ENCODE measurements at places on chromosomes 2 and 18.

- no peak for DNase-seq
Observed at GRCh38 chr2:99031481-99031880, 95.5 kb upstream of the CRACDL start.

GRCh38 chr18:77049938-77050337 lies 82.6 kb downstream of the MBP start:
- DNase-seq = peak; percentile 78

DNA sequence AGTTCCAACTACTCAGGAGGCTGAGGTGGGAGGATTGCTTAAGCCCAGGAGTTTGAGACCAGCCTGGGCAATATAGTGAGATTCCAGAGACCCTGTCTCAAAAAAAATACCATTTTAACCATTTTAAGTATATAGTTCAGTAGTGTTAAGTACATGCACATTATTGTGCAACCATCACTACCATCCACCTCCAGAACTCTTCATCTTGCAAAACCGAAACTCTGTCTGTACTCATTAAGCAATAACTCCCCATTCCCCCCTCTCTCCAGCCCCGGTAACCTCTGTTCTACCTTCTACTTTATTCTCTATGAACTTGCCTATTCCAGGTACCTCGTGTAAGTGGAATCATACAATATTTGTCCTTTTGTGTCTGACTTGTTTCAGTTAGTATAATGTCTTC lies 86.4 kb downstream of the GFPT1 start:
- no peak for DNase-seq

- no peak for DNase-seq
Observed at GRCh38 chr18:35836932-35837331, 135.5 kb upstream of the RMP24 start.

- DNase-seq = no peak
Observed at GRCh38 chr2:168137510-168138180, 109.8 kb downstream of the STK39 start.

GRCh38 chr2:152384992-152385391 lies 50.0 kb downstream of the FMNL2 start:
- no peak for DNase-seq

- no peak for DNase-seq
Observed at GRCh38 chr18:49304751-49305150, 155.7 kb downstream of the DYM start.

- DNase-seq = no peak
Observed at GRCh38 chr2:178143481-178143880, 31.2 kb downstream of the RBM45 start.

GRCh38 chr18:49874238-49874637 lies 60.9 kb upstream of the ACAA2 start:
- DNase-seq = no peak

DNA sequence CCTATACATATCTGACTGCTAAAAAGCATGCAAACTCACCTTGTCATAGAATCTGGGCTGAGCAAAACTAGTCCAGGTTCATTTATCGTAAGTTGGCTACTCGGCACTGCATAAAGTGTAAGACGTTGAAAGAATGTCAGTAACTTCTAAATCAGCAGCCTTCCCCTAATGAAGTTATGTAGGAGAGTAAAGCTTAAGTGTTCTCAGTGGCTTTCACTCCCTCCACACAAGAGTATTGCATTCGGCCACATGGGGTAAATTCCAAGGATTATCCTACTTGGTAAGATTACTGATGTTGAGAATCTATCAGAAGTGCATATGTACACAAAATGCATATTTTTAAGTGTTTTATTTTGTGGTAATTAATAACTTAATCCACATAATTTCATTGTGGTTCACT lies 130.1 kb downstream of the LCLAT1 start:
- no peak for DNase-seq

- no peak for DNase-seq
Observed at GRCh38 chr18:31258789-31259188, 59.2 kb upstream of the DSG1 start.

- no peak for DNase-seq
Observed at GRCh38 chr18:2338601-2339000, 232.7 kb downstream of the METTL4 start.

DNA sequence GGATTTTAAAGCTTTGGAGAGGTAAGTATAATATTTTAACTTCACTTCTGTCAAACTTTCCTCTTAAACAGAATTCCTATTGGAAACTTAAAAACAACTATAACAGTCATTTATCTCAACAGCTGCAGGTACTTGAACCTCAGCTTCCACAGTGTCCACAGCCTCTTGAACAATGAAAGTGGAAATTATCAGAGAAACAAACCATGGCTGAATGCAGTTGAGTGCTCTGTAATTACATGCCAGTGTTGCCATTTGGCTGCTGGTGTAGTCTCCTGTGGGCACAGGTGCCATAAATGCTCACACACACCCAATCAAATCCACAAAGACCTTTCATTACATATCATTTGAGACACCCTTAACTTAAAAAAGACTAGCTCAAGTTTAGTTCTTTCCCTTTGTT lies 125.1 kb downstream of the CPS1 start:
- no peak for DNase-seq

DNA sequence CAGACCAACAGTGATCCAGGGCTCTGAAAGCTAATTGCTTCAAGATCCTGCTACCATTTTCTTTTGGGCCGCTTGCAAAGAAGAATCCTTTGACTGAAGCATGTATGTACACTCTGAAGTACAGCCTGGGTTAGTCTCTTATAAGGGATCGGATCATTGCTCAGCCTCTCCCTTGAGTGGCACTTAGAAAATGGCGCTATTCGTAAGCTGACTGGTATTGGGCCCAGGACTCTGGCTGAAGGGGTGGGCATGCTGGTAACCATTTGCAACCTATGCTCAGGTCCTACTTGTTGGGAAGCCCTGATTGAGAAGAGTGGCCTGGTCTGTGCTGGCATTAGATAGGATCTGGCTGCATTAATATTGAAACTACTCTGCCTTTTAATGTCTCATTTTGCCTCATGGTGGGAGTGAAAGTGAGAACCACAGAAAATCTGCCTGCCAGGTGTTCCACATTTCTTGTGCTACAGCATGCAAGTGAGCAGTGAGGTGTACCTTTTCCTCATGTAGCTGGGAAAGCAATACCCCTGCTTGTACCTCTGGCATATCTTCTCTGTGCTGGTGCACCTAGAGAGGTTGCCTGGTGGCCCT lies 661 bp upstream of the MGAT5 start:
- no peak for DNase-seq

DNA sequence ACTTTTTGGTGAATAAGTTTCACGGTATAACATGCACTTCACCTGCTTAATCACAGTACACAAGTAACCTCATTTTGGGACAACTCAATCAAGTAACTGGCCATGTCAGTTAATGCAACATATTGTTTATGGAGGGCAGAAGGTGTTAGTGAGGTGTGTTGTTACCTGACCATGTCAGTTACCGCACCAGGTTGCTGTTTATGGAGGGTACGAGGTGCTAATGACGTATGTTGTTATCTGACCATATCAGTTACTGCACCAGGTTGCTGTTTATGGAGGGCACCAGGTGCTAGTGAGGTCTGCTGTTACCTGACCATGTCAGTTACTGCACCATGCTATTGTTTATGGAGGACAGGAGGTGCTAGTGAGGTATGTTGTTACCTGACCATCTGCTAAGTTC lies 135.1 kb upstream of the TPO start:
- DNase-seq = no peak

DNA sequence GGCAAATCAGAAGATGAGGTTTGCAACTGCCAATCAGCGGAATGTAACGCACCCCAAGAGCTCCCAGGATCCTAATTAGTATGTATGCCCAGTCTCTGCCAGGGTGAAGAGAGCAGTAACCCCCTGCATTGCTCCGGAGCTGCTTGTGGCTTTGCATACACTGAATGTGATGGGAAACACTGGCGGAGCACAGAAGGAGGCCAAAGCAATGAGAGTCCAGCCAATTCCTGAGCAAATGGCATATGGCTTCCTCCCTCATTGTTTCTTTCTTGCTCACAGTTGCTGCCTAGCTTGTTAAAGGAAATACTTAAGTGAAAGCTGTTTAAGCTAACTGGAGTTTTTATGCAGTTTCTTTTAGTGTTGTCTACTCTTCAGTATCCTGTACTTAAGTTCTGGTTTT lies 343.5 kb upstream of the NT5C1B start:
- DNase-seq = peak; percentile 26

DNA sequence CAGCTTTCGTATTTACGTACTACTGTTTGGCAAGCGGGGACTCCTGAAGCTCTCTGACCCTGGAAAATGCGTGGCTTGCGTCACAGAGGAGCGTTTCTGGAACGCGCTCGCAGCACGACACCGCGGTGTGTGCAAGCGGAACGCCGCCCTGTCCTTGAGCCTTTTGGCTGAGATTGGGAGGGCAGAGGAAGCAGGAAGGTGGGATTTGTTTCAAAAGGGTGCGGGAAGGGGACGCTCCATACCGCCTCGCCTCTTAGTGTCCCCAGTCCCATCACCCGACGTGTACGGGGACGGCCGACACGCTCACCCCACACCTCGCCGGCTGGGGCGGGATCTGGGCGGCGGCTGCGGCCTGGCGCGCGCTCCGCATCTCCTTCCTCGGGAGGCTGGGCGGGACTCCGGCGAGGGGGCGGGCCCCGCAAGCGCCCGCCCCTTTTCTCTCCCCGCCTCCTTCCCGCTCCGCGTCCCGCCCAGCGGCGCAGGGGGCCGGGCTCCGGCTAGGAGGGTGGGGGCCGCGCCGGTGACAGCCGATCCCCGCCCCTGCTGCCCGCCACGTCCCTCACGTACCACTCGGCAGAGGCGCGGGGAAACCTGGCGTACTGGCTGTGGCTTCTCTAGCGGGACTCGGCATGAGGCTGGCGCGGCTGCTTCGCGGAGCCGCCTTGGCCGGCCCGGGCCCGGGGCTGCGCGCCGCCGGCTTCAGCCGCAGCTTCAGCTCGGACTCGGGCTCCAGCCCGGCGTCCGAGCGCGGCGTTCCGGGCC lies at the start of gene PDK1:
PDK1 (plus strand) TSS at position 569 of the 762 bp plus-strand sequence; CDS start at position 630, 61 bp downstream.
- DNase-seq = peak; percentile 96

DNA sequence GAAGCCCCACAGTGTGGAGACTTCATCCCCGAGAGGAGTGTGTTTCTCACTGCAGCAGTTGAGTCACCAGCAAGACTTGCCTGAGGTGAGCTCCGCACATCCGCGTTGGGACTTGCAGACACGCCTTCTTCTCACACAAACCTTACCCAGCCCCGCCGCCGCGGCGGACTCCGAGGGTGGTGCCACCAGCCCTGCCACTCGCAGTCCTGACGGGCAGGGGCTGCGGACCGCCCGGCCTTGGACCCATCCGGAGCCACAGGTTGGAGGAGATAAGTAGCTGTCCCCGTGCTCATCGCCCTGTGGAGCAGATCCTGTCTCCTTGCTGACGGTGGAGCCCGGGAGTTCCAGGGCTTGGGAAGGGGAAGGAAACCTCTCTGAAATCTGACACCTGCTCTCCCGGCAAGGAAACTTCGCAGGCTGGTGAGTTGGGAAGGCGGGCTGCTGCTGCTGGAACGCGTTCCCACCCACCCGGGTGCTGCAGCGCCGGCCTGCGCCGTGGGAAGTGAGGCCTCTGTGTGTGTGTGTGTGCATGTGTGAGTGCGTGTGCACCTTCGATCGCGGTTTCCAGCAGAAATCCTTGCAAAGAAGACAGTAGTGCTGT lies at the start of gene RAB27B:
RAB27B (plus strand) TSS at position 197 of the 601 bp plus-strand sequence. CDS start 49,109 bp downstream, outside the sequence.
- DNase-seq = peak; percentile 90

DNA sequence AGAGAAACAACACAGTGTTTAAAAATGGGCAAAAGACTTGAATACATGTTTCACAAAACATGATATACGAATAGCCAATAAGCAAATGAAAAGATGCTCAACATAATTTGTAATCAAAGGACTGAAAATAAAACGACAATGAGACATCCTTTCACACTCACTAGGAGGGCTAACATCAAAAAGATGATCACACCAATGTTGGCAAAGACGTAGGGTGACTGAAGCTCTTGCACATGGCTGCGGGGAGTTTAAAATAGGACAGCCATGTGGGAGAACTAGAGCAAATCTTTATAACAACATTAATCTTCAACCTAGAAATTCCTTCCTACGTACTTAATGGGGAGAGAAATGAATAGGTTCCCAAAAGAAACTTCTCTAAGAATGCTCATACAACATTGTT lies 19.2 kb upstream of the SEH1L start:
- DNase-seq = no peak

GRCh38 chr2:180257247-180257646 lies 250.2 kb upstream of the CWC22 start:
- DNase-seq = no peak

DNA sequence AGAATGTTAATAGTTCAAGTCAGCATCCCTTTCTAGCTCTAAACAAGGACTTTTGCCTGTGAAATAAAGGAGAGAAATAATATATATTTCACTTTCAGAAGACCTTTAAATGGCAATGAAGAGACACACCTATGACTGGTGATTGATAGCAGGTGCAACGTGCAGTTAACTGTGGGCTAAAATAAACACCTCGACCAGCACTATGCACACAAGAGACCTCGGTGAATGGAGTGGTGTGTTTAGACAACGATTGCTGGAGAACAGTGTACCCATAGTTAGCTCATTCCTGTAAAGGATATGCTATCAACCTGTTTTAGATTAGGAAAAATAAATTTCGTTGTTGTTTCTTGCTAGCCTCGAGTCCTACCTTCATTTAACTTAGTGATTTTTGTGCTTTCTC lies 143.4 kb downstream of the NR4A2 start:
- DNase-seq = no peak

GRCh38 chr18:48023334-48024008 lies 93.0 kb upstream of the SMAD2 start:
- peak; percentile 65 for DNase-seq

GRCh38 chr2:6423944-6424343 lies 441.8 kb downstream of the CMPK2 start:
- DNase-seq = no peak

DNA sequence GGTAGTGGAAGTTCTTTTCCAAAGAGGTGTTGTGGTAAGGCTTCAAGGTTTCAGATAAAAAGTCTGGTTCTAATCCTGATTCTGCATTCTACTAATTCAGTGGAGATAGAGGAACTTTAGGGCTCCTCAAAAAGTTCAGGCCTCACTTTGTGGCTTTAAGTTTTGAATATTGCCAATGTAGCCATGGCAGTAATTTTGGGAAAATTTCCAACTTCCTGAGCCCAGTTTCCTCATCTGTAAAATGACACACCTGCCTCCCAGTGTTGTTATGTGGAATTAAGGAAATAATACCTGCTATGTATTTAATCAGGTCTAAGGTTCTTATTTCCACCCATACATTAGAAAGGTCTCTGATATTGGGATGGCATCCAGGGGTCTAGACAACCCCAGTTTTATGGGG lies 147.6 kb upstream of the ITGA6 start:
- DNase-seq = no peak

- DNase-seq = no peak
Observed at GRCh38 chr2:9122367-9122766, 84.2 kb upstream of the ASAP2 start.

GRCh38 chr2:204877691-204878090 lies 332.4 kb downstream of the PARD3B start:
- no peak for DNase-seq

GRCh38 chr2:236196366-236196765 lies 28.2 kb upstream of the GBX2 start:
- no peak for DNase-seq

GRCh38 chr2:187915810-187916209 lies 361.6 kb upstream of the TFPI start:
- DNase-seq = no peak

DNA sequence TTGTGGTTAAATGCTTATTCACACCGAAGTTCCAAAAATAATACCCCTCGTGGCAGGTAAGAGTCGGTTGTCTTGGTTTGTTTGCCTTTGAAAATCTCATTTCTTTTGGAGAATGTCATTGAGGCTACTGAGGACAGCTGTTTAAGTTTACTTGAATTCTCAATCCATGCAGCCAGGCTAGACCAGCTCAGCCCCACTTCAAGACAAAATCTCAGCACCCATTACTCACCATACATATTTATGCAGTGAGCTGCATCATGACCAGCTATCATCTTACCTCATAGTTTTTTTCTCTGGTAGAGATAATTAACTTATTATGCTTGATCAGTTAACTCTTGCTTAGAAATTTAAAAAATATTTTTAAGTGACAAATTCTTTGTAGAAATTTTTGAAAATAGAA lies 115.9 kb downstream of the HAUS1 start:
- peak; percentile 89 for DNase-seq

Measured in GM23248 (cell line).